ENCODE measurements at places on chromosomes 3 and 15. TPM values are rescaled to one million over a fixed set of nuclear protein-coding genes. Genes with fewer than 3 reads are reported as not detected.
A peak's percentile ranks its signal among the peaks of the same experiment; 100 is the strongest.

Gene FGF7
- 377 TPM for total RNA-seq

Gene CD200
- total RNA-seq, result 1.5 TPM

Gene P2RY13
- not detected for total RNA-seq

Gene FANCD2OS
- not detected for total RNA-seq

Gene DGKG
- total RNA-seq, result 2.5 TPM

Gene SAXO2
- 6.2 TPM for total RNA-seq

Gene LXN
- 114 TPM for total RNA-seq

Gene CADPS
- 3.2 TPM for total RNA-seq

Gene GATM
- 0.59 TPM for total RNA-seq

Gene MINDY4B
- not detected for total RNA-seq

Gene ARHGEF26
- total RNA-seq, result 3.6 TPM

DNA sequence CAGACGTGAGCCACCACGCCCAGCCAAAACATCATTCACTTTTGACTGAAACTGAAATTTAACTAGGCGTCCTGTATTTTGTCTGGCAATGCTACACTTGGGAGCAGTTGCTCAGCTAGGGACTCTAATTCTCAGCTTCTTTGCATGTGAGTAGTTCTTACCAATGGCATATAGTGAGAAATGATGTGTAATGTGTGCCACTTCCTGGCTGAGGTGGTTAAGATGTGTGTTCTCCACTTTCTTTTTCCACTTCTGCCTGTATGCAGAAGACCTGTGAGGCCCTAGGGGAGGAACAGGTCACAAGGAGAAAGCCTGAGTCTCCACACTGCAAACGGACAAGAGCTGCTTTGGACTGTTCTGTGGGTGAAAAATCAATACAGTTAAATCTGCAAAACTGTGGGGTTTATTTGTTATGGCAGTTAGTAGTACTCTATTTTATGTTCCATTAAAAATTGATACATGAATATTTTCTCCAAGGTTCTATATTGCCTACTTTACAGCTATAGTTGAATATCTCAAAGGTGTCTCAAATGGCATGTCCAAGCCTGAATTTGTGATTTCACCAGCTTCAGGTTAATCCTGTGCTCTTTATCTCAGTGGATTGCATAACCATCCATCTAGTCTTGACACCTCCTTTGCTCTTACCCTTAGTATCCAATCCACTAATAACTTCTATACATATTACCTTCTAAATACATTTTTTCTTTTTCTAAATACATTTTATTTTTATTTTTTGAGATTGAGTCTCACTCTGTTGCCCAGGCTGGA, 59.3 kb downstream of the NR1D2 start:
- DNase-seq, result no peak

DNA sequence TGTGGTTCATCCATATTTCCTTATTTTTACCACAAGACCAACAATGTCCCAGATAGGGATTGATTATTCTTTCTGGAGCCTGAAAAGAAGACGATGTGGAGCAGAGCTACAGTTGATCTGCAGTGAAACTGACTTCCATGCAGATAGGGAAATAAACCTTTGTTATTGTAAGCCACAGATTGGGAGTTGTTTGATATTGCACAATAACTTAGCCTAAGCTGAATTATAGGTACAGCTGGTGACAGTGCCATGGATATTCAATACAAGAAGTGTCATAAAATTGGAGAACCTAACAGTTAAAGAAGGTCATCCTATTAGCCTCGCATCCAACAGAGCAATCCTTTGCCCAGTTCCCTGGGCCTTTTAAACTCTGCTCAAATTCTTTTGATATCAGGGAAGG, 367.7 kb upstream of the PPP2R3A start:
- DNase-seq, result no peak

DNA sequence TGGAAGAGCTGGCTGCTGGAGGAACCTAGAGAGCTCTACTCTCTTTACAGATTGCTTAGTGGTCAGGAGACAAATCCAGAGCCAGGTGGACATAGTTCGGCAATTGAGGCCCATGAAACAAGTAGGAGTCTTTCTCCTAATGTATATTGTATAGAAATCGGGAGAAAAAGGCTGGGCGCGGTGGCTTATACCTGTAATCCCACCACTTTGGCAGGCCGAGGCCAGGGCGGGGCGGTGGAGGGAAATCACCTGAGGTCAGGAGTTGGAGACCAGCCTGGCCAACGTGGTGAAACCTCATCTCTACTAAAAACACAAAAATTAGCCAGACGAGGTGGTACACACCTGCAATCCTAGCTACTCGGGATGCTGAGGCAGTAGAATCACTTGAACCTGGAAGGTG, 10.8 kb downstream of the RAD54L2 start:
- no peak for DNase-seq

- peak; percentile 94 for DNase-seq
Observed at GRCh38 chr3:11059090-11059798, 66.7 kb downstream of the SLC6A1 start.

DNA sequence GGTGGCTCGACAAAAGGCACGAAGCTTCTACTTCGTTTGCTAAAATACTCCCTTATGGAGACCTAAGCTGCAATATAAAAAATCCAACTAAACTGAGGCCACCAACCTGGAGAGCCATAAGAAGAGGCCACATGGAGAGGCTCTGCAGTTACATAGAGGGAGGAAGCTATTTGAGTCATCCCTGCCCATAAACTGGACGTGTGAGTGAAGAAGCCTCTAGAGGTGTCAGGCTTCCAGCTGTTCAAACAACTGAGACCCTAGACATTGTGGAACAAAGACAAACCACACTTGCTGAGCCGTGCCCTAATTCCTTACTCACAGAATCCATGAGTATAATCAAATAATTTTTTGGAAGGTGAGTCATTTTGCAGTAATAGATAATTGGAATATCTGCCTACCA, 50.2 kb upstream of the GMNC start:
- no peak for DNase-seq

- DNase-seq, result peak; percentile 54
Observed at GRCh38 chr3:50637011-50637410, 20.1 kb downstream of the MAPKAPK3 start.

- DNase-seq, result peak; percentile 77
Observed at GRCh38 chr3:141796889-141797781, 33.9 kb downstream of the GRK7 start.

DNA sequence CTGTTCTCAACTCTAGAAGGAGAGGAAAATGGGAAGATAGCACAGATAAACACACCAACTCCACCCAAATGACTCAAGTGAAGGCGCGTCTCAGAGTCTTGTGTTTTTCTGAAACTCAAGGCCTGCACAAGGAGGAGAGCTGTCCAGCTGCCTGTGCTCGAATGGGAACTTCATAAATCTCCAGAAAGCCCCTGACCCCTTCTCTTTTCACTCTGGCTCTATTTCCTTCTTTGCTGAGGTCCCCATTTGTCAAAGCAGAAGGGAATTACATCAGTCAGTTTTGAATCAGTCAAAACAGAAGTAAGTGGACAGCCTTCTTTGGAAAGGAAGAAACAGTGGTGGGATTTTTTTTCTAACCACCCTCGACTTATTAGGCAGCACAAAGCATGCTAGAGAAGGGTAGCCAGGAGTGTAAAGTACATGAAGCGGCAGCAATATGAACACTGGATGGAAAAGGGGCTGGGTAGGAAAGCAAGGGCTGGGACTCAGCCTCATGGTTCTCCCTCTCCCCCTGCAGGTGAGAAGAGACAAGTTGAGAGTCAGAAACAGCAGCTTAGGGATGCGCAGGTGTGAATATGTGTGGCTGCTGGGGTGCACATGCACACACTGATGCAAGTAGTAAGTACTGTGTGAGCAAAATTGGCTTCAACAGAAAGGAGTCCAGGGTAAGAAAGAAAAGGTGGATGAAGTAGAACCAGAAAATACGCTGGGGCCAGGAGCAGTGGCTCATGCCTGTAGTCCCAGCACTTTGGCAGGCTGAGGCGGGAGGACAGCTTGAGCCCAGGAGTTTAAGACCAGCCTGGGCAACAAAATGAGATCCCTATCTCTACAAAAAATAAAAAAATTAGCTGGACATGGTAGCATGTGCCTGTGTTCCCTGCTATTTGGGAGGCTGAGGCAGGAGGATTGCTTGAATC, 36.6 kb upstream of the MAGEF1 start:
- DNase-seq, result no peak

DNA sequence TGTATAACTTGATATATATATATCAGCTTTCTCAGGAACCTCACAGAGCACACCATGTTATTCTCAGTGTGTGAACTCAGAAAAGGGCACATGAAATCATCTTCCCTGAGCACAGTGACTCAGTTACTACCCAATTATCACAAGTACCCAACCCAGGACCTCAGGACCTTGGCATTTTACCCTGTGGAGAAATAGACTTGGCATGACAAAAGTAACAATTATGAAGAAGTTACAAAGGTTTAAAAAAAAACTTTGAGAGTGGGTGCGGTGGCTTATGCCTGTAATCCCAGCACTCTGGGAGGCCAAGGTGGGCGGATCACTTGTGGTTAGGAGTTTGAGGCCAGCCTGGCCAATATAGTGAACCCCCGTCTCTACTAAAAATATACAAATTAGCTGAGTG, 52.4 kb downstream of the ONECUT1 start:
- DNase-seq, result no peak

DNA sequence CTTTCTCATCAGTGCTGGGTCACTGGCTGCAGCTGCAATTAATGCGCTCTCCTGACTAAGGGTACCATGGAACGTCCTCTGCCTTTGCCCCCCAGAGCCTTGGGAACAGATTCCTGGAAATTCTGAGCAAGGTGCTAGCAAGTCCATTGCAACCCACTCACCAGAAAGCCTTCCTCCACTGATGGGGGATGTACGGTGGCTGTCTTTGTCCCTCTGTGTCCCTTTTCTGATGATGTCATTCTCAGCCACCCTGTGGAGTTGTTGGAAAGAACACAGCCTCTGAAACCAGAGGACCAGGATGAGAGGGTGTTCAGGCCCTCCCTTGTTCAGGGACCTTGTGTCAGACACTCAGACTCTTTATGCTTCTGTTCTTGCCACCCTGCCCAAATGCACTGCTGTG, 38.1 kb upstream of the ZBTB38 start:
- no peak for DNase-seq

GRCh38 chr3:65739901-65740541, 298.7 kb downstream of the MAGI1 start:
- DNase-seq, result no peak

DNA sequence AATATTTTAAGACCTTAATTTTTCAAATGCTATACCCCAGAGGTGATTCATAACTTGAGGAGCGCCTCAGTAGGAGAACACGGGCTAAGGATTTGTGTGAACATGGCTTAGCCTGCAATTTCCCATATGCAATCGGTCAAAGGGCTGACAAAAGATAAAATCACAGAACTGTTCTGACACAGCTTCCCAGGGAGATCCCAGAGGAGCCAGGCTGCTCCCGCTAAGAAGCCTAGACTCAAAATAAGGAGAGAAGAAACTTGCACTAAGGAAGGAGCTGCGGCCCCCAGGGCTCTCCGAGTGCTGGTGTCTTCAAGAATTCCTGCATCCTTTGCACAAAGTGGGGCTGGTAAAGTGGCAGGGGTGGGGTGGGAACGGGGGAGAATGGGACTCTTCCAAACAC, 106.3 kb upstream of the DLG1 start:
- DNase-seq, result no peak

GRCh38 chr3:18557216-18557615, 132.1 kb upstream of the SATB1 start:
- no peak for DNase-seq

DNA sequence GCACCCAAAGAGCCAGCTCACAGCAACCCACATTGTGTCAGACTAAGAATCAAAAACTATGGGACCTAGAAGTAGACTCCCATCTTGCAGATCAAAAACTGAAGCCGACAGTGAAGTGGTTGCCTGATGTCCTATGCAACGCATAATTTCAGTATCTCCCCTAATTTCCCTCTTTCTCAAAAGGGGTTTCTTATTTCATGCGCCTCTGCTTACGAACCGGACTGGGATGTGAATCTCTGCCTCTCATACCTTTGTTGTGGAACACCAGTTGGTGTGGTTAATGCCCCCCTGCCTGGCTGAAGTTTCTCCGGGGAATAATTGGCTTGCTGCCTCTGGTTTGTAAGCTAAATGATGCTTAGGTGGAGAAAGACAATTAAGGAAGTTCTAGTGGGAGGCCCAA, 514 bp upstream of the FAM174B start:
- DNase-seq, result peak; percentile 91

DNA sequence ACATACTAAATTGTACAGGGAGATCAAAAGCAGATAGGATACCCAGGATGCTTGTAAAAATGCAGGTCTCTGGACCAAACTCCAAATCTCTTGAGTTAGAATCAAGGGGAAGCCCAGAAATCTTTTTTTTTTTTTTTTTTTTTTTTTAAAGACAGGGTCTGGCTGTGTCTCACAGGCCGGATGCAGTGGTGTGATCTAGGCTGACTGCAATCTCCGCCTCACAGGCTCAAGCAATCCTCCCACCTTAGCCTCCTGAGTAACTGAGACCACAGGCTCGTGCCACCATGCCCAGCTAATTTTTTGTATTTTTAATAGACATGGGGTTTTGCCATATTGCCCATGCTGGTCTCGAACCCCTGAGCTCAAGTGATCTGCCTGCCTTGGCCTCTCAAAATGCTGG, 373.5 kb downstream of the SHQ1 start:
- no peak for DNase-seq

- peak; percentile 91 for DNase-seq
Observed at GRCh38 chr15:40511472-40512133, 40.8 kb downstream of the CHST14 start.

DNA sequence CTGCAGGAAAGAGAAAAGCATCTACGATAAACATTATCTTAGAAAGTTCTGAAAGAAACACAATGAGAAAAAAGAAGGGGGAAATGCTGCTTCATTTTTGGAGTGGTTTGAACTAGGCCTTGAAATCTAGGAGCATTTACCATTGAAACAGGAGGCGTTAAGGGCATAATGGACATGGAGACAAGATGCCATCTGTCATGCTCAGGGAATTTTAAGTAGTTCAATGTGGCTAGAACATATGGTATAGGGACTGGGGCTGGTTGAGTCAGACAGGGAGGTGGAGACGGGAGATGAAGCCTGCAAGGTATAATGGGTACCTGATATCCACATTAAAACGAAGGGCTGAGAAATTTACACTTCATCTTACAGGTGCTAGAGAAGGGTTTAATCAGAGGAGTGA, 10.4 kb upstream of the PLAAT1 start:
- DNase-seq, result no peak

All from osteoblast (primary cell).